ENCODE measurements at places on chromosomes 12 and 14.

DNA sequence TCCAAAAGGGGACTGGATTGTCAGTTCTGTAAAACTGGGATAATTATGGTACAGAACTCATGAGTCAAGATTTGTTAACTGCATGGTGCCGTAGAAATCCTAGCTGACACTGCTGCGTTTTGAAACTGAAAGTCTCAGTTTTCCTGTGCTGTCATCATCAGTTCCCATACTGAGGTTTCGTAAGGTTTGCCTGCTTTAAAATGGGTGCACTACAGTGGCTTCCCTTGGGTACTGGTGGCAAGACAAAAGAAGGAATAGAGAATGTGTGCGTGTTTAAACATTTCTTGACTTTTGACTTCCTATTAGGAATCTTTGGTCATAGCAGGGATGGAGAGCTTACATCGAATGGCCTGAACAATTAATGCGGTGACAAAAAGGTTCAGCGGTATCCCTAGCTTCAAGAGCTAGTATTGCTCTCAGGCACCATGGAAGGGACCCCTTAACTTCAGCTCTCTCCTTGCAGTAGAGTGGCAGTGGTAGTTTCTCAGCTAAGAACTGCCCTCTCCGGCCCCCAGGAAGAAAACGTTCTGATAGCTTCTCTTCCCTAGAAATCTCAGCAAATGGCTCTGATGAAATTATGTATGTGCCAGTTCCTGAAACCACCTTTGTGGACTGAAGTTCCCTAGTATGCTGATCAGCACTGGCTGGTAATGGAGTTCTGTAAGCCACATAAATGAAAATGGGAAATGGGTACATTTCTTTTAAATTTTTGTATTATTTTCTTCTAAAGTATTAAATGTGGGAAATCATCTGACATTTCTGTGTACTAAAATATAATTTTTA is 28.9 kb downstream of the ANO6 start:
- DNase-seq, result no peak

GRCh38 chr14:69713209-69713781 is 53.6 kb upstream of the SRSF5 start:
- DNase-seq, result peak; percentile 44

GRCh38 chr12:132353811-132354210 is 24.4 kb upstream of the GALNT9 start:
- no peak for DNase-seq

DNA sequence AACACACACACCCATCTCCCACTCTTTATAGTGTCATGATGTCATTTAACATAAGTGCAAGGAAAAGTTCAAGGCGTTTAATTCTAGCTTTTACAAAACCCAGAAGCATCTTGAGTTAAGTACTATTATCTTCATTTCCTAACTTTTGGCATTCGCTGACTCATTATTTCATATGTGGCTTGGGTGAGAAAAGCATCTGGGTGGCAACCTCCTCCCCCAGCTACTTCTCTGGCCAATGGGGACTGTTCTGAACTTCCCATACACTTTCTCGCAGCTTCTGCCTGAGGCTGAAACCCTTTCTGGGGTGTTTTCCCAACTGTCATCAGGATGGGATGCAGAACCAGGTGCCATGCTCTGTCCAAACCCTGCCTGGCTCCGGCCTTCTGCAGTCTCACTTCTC is 2.8 kb upstream of the MARK3 start:
- DNase-seq, result no peak

DNA sequence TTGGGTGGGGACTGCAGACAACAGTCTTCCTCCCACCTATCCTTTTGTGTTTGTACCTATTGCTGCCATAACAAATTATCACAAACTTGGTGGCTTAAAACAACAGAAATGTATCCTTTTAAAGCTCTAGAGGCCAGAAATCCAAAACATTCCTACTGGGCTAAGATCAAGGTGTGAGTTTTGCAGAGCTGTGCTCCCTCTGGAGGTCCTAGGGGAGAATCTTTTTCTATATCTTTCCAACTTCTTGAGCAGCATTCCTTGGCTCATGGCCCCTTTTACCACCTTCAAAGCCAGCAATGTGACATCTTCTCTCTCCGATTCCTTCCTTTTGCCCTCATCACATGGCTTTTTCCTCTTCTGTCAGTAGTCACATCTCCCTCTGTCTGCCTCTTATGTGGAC is 190.6 kb downstream of the TTC8 start:
- DNase-seq, result no peak

DNA sequence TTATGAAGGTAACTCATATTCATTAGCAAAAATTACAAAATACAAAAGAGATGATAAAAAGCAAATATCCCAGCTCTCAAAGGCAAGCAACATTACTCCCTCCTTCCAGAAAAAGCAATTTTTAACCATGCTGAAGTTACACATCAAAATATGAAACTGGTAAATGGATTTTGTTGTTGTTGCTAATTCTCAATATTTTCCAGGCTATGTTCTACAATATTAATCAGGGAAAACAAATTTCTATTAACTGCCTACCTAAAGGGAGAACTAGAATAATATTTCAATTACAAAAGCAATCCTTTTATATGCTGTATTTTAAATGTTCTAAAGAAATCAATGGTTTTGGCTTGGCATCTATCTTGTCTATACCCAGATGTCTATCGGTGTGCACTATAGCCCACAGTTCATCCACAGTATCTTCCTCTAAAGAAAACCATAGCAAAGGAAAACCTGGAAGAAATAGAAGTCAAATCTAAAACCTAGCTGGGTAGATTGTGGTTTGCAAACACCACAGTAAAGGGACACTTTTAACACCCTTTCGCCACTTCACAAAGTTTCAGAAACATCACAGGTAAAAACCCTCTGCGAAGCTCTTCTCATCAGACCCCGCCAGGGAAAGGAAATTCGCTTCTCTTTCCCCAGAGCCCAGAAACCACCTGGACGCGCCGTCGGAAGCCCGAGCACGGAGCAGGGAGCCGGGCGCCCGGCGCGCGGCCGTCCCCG is 32.0 kb downstream of the TC2N start:
- DNase-seq, result no peak

DNA sequence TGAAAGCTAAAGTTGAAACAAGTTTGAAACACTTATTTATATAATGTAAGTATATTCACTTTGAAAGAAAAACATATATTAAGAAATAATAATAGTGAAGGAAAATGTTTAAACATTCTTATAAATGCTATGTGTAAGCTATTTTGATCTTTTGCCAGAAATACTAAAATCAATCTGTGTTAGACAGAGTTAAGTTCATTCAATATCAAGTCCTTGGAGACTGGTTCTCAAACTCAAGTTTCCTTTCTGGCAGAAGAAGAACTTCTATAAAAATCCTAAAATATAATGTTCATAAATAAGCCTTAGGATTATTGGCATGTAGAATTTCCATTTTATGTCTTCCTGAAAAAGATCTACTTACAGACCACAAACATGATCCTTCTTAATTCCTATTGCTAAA is 45.3 kb downstream of the TAOK3 start:
- no peak for DNase-seq

- DNase-seq, result no peak
Measured at GRCh38 chr12:121770388-121770787, 23.1 kb downstream of the RHOF start.

DNA sequence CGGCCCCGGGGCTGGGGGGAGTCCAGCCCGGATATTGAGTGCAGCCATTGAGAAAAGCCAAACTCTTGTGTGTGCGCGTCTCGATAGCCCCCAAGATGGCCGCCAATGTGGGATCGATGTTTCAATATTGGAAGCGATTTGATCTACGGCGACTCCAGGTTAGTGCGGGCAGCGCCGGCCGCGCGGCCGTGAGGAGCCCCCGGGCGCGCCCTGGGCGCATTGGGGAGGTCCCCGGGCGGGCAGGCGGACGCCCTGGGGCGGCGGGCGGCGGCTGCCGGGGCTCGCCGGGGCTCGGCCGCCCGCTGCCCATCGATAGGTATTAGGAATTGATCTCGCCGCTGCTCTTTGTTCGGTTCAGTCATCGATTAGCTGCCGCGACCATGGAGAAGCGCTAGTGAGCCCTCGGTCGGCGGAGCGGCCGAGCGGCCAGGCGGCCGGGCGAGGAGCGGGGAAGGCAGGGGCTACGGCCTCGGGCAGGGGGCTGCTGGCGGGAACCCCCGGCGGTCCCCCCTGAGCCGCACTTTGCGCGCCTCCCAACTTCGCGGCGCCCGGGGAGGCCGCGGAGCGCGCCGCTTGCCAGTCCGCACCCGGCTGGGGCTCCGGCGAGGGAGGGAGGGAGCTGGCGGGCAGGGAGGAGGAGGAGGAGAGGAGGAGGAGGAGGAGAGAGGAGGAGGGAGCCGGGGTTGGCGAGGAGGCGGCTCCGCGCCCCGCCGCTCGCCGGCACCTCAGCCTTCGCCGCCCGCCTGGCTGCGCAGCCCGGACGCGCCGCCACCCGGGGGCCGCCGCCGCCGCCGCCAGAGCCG is 113.9 kb upstream of the MYL2 start:
- DNase-seq, result peak; percentile 77

GRCh38 chr14:85239791-85240190 is 290.2 kb upstream of the FLRT2 start:
- no peak for DNase-seq

- DNase-seq, result no peak
Measured at GRCh38 chr12:1926251-1926657, 7.8 kb upstream of the CACNA2D4 start.

DNA sequence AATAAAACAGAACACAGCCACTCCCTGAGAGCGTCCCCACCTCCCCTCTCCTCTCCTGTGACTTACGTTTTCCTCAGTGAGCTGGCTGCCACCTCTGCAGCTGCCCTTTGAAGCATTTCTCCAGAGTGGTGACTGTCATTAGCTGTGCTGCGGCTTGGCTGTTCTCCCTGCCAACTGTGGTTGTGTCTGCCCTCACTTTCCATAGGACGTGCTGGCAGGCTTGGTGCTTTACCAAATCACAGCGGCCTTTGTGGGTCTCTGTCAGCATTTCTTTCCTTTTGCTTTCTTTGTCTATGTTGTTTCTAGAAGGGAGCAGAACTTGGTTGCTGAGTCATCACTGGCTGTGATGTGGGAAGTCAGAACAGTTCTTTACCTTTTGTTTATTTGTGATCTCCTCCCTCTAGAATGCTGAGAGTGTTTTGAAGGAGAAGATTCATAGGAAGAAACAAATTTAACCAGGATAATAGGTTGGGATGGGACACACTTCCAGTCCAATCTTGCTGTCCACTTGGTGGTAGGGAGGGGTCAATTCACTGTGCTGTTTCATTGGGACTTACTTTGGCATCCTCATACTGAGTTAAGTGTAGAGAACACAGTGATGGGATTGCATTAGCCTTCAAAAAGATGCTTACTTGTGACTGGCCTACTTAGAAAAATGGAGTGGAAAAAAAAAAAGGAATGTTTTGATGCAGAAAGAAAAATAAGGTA is 88.2 kb downstream of the TMX1 start:
- no peak for DNase-seq

GRCh38 chr14:34718750-34719304 is 4.4 kb upstream of the CFL2 start:
- DNase-seq, result no peak

DNA sequence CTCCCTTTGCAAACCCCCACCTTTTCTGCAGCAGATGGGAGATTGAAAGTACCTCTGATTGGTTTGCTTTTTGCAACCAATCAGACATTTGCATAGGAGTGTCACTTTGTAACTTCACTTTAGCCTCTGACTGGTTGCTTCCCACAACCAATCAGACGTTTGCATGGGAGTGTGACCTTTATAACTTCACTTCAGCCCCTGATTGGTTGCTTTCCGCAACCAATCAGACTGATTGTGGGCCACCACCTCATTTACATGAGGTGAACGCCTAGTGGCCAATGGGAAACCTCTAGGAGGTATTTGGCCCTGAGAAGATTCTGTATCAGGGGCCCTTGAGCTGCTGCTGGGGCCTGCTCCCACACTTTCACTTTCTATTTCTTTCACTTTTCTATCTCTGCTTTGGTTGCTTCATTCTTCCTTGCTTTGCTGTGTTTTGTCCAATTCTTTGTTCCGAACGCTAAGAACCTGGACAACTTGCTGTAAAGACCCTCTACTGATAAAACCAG is 106.0 kb upstream of the PRICKLE1 start:
- no peak for DNase-seq

DNA sequence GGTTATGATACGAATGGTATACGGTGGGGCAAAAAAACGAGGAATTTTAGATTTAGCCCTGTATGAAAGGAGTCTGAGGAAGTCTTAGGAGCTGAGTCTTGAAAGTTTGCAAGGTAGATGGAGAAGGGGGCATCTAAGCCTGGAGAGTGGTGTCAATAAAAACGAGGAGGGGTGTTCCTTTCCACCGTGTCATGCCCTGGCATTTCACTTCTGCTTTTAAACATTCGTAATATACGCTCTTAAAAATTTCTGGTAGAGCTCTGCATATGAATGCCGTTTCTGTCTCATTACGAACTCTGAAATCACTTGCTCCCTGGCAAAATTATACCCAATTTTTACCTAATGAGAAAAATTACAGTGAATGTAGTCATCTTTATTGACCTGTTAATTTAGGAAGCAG is 170.2 kb downstream of the ERC1 start:
- no peak for DNase-seq

DNA sequence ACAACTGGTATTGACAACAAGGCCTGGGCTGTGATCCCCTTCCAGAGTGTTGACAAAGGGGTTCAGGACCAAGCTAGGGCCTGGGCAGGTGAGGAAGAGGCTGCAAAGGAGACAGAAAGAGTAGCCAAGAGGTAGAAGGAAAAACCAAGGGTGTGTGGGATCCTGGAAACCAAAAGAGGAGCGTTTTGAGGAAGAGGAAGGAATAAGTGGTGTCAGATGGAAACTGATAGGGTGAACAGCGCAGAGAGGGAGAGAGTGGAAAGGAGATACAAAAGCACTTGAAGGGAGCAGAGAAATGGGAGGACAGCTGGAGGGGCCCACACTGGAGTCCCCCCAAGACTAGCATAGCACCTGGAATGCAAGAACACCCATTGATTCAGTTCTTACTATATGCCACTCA is 8.3 kb upstream of the HVCN1 start:
- DNase-seq, result no peak

- no peak for DNase-seq
Measured at GRCh38 chr14:101175731-101176534, 272.4 kb upstream of the RTL1 start.

DNA sequence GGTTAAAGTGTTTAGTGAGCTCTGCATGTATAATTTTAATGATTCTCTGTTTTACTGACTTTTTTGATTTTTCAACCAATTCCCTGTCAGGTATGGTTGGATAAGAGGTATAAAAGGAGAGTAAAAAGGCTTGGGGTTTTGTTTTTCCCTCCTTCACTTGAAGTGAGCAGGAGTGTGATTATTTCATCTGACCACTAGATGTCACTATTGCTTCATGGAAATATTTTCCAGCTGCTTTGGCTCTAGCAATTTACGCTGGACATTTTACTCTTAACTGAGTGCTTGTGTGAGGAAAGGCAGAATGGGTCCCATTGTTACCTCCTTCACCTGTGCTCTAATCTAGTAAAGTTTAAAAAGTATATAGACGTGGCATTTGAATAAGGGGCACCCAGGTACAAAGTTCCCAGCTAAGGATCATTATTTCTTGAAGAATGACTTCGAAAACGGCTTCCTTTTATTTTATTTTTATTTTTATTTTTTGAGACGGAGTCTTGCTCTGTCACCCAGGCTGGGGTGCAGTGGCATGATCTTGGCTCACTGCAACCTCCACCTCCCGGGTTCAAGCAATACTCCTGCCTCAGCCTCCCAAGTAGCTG is 66.5 kb downstream of the TBC1D30 start:
- DNase-seq, result peak; percentile 21
